ENCODE measurements at places on chromosomes 2 and 18.

DNA sequence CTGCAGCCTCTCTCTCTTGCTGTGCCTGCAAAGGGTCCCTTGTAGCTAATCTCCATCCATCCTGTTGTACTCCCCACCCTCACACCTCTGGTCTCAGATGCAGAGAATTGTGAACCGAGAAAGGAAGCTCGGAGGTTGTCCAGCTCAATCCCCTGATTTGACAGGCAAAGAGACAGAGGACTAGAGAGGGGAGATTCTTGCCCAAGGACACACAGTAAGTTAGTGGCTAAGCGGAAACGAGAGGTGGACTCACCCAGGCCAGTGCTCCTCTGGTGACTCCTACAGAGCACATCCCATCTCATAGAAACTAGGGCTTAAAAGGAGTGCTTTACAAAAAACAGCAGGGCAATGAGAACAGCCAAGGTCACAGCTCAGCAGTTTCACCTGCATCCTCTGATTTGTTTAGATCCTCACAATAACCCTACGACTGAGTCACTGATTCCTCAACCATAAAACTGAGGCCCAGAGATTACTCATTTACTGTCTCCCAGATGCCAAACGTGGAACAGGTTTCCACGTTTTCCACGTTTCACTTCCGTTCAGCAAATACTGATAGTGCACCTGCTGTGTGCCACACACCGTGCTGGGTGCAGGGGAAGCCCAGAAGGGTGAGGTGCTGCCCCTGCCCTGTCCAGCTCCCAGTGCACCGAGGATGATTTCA lies 22.1 kb downstream of the EHD3 start:
- no peak for DNase-seq

- no peak for DNase-seq
Observed at GRCh38 chr2:237147317-237147716, 61.6 kb downstream of the COPS8 start.

- DNase-seq, result no peak
Observed at GRCh38 chr2:187383043-187383800, 64.8 kb downstream of the CALCRL start.

- no peak for DNase-seq
Observed at GRCh38 chr2:86383844-86384243, 46.4 kb upstream of the REEP1 start.

GRCh38 chr2:10792660-10793400 lies 19.8 kb downstream of the PDIA6 start:
- no peak for DNase-seq

DNA sequence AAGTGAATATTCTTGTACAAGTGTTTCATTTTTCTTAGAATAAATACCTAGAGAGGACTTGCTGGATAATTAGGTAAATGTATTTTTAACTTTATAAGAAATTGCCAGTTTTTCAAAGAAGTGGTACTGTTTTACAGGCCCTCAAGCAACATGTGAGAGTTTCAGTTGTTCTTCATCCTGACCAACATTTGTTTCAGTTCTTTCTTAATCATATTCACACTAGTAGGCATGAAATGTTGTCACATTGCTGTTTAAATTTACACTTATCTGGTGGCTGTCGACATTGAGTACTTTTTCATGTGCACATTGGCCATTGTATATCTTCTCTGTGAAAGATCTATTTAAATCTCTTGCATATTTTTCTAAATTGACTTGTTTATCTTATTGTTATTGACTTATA lies 178.1 kb downstream of the ACOXL start:
- DNase-seq, result no peak

DNA sequence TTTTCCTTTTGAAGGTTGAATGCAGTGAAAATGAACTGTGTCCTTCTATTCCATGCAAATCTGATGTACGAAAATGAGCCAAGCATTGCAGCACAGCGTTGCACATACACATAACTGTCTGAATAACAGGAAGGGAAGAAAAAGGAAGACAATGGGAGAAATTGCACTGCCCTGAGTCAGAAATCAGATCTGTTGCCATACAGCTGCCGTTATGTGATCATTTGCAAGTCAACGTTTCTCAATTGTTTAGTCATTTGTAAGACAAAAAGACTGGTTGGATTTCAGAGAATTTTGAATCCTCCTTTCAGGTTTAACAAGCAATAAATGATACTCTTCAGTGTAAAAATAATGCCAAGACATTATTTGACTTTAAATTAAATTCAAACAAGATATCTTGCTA lies 284.1 kb downstream of the DSEL start:
- no peak for DNase-seq

DNA sequence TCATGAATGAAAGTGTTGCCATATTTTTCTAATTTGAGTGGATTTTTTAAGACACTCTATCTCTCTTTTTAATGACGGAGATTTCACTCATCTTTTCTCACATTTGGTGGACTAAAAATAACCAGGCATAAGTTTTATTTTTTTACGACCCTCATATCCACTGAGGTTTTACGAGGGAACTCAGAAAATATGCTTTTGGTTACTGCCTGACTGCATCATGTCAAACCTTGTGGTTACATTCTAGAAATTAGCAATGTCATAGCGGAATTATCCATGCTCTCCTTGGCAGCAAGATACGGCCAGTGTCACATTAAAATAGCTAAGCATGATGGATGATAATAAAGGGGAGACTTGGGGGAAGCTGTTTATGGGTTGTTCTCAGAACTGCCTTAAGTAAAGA lies 428.6 kb upstream of the FSHR start:
- DNase-seq, result no peak

- no peak for DNase-seq
Observed at GRCh38 chr2:48531141-48531648, 1.2 kb downstream of the STON1 start.

GRCh38 chr2:42602218-42602875 lies 33.9 kb downstream of the MTA3 start:
- no peak for DNase-seq

DNA sequence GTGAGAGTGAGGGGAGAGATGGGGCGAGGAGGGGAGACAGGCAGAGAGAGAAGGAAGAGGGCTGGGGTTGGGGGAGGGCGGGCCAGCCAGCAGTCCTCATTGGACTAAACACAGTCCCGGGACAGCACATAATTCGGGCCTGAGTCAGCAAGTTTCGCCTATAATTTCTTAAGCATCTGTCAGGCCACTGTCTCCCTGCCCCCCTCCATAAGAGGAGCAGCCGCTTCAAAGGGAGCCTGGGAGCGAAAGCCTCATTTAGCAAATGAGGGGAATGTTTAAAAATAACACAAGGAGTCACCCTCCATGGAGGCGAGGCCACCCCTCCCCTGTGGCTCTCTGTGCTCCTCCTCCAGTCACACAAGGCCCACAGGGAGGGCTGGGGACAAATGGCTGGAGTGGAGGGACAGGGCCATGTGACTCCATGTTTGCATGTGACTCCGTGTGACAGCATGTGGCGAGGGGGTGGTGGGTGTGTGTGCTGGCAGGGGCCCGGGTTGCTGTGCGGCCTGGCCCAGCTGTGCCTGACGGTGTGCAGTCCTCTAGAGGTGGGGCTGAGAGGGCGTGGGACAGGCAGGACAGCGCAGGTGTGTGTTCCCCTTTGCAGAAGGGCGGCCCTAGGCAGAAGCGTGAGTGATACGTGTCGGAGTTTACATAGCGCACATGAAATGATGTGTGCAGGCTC lies 162.4 kb downstream of the CELF4 start:
- no peak for DNase-seq

DNA sequence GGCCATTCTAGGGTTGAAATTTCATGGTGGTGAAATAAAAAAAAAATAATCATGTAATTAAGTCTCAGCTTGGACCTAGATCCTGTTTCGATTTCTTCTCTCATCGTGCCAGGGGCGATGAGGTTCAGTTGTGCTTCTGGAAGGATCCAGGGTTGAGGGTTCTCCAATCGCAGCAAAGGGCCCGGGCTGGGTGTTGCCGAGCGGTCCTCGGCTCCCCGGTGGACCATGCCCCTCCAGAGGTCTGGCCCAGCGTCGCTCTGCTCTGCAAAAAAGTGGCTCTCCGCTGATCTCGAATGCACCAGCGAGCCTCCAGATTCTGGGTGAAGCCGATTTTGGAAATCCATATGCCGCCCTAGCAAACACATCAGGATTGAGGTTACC lies 39.0 kb downstream of the EN1 start:
- no peak for DNase-seq

GRCh38 chr2:230643576-230644291 lies 68.9 kb upstream of the CAB39 start:
- no peak for DNase-seq

GRCh38 chr2:191678437-191679100 lies 633 bp downstream of the NABP1 start:
- peak; percentile 62 for DNase-seq

- DNase-seq, result no peak
Observed at GRCh38 chr2:186325827-186326535, 160.1 kb upstream of the ZC3H15 start.

DNA sequence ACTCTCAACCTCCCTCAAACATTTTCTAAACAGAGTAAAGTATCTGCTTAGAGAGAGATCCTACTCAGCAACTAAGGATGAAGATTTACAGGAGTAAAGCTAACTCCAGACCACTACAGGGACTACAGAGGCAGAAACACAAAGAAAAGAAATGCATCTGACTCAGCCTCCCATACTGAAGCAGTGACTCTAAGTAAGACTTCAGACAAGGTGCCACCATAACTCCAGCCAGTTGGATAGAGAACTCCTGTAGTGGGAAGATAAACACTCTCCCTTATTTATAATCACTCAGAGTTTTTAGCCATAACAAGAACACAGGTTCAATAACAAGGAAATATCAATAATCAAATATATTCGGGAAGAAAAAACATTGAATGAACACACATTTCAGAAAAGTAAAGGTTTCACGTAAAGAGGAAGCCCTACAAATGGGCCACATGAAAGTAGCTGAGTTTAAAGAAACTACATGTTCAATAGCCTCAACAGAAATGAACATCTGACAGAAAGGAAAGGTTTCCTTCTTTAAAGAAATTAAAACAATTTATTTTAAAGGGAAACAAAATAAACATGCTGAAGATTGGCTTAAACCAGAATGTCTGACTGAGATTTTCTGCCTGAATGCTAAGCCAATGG lies 519.9 kb downstream of the KCNJ3 start:
- no peak for DNase-seq

DNA sequence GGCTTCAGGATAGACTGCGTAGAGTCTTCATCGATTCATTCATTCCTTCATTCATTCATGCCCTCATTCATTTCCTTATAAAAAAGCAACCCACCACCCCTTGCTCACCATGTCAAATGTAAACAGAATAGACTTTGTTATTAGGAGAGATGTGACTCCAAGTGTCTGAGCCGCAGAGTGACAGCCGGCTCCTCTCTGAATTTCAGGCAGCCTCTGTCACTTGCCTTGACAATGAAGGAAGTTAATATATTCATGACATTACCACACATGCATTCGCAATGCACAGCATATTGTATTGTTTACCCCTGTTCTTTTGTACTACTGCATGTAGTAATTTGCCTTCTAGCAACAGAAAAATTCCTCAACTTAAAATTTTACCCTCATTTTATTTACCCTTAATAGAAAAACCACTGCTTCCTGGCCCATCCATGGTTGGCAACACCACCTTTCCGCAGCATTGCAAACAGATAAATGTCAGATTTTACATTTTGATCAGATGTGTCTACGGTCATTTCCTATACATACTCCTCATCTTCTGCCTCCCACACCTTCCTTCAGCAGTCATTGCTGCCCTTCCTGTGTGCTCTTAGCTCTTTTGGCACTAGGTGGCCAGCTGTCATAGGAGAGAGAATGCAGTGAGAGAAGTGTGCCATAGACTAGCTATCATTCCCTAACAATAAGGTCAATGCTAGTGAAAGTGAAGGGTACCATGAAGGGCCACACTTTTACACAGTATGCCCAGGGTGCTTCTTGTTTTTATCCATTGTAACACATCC lies 1090.8 kb downstream of the BCL11A start:
- DNase-seq, result no peak

DNA sequence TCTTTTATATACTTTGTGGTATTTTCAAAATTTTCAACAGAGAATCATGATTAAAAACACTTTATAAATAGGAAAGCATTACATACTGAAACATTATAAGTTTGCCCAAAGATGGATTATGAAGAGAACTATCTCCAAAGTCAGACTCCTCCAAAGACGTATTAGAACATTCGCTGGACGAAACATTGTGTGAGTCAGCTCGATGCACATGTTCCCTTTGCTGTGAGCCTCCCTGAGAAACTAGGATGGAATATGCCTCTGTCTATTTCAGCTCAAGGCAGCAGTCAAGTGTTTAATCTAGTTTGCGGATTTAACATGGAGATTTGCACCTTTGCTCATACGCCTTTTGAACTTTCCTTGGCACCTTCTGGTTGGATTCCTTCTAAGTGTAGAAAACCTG lies 92.2 kb upstream of the NCKAP5 start:
- DNase-seq, result no peak

DNA sequence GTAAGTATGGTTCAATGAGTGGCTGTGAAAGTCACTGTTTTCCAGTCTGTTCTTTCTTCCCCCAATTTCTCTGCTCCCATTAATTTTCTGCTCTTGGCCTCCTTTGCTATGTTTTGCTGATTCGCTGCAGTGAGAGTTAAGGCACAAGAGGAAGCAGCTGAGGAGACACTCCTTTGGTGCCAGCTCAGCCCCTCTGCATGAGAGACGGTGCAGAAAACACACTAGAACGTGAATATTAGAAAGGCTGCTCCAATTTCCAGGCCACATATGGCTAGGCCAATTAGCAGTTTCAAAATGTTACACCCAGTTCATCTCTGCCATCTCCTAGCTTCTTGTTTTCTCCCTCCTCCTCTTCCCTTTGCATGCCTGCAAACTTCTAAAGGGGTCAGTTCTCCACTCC lies 38.9 kb downstream of the AKAIN1 start:
- no peak for DNase-seq

- DNase-seq, result peak; percentile 45
Observed at GRCh38 chr2:10490806-10491291, 42.7 kb upstream of the ODC1 start.

- DNase-seq, result peak; percentile 69
Observed at GRCh38 chr18:22282311-22283115, 113.1 kb downstream of the GATA6 start.

DNA sequence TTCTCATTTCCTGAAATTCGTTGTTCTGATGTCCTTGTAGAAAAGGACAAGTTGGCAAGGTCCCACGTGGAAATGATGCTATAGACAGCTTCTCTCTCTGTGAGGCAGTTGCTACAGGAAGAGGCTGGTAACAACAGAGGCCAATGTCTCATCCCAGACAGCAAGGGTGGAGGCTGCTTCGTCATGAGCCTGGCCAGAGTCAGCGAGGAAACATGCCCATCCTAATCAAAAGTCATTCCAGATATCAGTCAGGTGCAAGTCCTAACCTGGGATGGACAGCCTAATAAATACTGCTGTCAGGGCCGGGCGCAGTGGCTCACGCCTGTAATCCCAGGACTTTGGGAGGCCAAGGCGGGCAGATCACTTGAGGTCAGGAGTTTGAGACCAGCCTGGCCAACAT lies 6.4 kb upstream of the SMAD7 start:
- DNase-seq, result no peak

GRCh38 chr18:12867441-12868123 lies 16.5 kb downstream of the PTPN2 start:
- no peak for DNase-seq
